ENCODE measurements at places on chromosomes 11 and 22.

DNA sequence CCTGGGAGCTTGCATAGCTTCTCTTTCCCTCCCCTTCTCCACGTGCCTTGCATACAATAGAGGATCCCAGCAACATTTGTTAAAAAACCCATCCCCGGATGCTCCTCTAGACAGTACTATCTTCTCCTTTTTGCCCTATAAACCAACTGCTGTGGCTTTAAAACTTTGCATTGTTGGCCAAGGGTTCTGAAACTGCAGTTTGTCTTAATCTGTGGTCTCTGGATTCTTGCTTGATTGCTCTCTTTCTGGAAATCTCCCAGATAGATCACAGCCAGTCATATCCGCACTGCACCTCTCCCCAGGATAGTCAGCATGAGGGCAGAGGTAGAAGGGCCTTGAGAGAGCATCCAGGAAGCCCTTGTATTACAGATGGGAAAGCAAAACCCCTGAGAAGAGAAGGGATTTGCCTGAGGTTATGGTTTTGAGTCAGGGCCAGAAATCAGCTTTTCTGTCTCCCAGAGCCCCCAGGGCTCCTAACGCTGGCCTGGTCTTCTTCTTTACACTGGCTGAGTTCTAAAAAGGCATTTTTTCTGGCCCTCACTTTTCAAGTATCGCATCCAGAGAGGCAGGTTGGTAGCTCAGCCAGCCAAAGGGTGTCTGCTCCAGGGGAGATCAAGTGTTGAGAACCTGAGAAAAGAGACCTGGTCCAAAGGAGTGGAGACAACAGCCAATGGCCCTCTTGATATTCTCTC is 70.6 kb downstream of the ADM start:
- no peak for DNase-seq

GRCh38 chr22:46390652-46391301 is 55.3 kb downstream of the TRMU start:
- no peak for DNase-seq

DNA sequence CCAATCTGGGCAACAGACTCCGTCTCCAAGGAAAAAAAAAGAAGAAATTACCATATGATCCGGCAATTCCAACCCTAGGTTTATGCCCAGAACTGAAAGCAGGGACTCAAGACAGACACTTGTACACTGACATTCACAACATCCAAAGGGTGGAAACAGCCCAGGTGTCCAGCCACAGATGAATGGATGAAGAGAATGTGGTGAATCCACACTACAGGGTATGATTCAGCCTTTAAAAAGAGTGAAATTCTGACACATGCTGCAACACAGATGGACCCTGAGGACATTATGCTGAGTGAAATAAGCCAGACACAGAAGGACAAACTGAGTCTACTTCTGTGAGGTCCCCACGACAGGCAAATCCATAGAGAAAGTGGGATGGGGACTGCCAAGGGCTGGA is 43.9 kb downstream of the SGSM3 start:
- DNase-seq, result no peak

GRCh38 chr11:9594267-9595046 is 21.0 kb downstream of the WEE1 start:
- DNase-seq, result no peak

GRCh38 chr11:105713696-105714095 is 103.8 kb downstream of the GRIA4 start:
- no peak for DNase-seq

- DNase-seq, result no peak
Observed at GRCh38 chr11:32886180-32886579, 6.4 kb upstream of the QSER1 start.

DNA sequence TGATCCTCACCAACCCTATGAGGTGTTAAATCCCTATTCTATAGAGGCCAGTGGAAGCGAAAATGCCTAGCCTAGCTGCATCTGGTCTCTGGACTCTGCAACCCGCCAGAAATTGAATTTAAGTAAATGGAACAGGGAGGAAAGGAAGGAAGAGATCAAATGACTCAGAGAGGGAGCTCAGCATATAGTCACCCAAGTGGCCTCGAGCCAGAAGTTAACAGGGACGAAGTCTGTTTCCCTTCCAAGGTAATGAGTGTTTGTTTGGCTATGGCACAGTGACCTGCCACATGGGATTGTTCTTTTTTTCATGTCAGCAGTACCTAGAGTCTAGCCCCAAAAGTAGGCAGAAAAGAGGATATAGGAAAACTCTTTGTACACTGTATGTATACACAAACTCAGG is 66.3 kb downstream of the PAK1 start:
- no peak for DNase-seq

DNA sequence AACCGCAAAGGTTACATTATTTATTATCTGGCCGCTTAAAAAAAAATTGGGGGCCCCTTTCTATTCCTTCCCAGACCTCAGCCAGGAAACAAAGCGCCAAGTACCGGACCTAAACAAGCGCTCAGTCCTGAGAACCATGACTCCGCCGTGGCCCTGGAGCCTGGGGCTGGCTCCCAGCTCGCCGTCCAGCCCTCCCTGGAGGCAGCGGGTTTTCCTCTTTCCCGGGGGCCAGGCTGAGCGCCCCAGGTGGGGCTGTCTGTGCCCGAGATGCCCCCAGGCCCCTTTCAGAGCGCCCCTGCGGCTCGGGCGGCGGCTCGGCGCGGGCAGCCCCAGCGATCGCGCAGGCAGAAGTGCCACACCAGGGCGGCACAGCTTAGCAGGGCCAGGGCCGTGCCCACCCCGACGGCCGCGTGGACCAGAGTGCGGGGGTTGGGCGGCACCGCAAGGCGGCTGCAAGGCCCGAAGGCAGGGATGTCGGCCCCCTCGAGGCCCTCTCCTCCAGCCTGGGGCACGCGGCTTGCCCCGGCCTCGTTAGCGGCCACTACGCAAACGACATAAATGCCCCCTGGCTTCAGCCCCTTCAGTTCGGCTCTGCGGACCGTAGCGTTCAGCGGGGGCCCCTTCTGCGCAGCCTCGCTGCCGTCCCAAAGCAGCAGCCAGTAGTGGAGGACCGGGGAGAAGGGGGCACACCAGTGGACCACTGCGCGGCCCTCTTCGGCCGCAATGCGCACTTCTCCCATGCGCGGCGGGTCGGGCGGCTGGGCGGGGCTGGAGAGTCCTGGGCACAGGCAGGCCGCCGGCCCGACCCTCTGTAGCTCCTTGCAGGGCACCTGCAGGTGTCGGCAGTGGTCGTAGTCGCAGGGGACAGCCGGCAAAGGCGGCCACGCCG is 1.6 kb downstream of the LRRN4CL start:
- DNase-seq, result no peak

DNA sequence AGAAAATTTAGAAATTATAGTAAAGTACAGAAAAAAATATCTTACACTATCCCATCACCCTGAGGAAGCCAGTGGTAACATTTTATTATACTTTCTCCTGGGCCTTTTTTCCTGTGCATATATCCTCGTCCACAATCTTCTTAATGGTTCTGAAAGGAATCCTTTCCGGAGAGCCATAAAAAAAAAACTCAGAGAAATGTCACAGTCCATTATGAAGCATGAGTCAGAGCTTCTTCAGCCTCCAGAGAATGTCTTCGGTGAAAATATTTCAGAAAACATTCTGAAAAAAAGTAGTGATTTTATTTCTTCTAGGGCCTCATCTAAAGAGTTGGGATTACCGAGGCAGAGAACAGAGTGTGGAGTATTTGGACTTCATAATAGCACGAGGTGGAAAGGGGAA is 163.4 kb downstream of the INSC start:
- DNase-seq, result no peak

DNA sequence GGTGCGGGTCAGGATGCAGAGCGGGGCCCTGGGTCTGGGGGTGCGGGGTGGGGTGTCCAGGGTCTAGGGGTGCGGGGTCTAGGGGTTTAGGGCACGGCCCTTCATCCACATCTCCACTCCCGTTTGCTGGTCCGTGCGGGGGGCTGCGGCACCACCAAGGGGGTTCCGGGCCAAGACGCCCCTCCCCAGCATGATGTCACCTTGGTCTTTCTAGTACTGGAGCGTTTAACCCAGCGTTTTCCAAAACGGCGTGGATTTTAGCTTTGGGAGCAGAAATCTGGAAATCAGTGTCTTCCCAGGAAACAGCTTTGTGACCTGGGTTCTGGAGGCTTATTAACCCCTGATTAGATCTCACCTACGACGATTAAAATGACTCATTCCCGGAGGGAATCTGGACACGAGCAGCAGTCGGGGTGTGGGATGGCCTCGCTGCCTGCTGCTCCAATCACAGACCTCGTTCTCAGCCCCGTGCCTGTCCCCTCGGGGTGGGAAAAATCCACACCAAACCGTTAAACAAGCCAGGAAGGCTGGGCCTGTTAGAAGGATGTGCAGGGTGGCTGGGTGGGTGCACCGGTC is 759 bp downstream of the AP2A2 start:
- DNase-seq, result peak; percentile 35

DNA sequence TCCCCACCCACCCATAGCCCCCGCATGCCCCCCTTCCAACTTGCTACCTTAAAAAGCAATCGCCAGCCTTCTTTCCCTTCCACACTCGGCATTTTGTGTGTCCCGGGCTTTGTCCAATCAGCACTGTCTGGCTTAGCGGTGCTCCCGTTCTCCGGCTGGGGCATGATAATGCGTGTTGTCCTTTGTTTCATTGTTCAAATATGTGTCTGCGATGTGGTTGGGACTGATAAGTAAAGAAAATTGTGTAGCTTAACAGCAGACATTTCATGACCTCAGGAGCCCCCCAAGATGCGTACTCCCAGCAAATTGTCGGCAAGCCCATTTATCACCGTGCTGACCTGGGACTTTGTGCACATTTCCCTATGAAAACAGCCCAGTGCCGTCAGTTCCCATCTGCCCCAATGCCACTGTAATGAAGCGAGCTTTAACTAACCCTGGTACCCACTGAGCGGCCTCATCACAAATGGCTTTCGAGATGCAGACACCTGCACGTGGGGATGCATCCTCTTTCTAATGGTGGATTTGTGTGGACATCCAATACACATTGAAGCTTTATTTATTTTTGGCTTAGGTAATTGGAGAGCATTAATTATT is 167.0 kb upstream of the E2F8 start:
- no peak for DNase-seq

- no peak for DNase-seq
Observed at GRCh38 chr11:60357771-60358170, 20.6 kb upstream of the MS4A7 start.

DNA sequence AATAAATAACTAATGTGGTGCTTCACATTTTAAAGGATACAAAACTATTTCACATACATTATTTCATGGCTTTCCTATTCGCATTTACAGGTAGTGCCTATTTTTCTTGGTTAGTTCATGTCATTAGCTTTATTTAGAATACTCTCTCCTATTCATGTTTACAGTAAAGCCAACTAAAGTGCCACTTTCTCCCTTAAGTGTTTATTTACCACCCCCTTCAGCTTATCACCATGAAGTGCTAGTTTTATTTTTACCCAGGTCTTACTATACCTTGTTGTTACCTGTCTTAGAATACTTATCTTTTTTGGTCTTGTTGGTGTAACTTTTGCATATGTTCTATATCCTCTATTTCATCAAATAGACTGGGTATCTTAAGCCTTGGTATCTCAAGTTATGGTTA is 715.2 kb upstream of the TENM4 start:
- no peak for DNase-seq

GRCh38 chr11:58621586-58622262 is 741 bp upstream of the CNTF start:
- no peak for DNase-seq

DNA sequence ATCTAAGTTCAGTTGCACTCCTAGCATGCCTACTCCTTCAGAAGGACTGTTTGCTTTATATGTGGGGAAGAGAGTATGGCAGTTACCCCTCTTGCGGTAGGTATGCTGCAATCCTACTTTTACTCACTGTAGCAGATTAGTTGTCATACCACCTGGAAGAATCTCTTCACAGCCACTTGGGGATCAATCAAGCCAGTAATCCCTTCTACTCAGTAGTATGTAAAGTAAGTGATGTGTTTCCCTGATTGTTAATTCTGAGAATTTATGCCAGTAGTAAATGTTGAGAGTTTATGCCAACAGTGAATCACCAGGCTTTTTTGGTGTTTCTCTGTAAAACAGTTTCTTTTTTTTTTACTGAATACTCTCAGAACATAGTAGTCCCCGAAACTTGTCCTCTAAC is 34.4 kb downstream of the PRMT3 start:
- no peak for DNase-seq

DNA sequence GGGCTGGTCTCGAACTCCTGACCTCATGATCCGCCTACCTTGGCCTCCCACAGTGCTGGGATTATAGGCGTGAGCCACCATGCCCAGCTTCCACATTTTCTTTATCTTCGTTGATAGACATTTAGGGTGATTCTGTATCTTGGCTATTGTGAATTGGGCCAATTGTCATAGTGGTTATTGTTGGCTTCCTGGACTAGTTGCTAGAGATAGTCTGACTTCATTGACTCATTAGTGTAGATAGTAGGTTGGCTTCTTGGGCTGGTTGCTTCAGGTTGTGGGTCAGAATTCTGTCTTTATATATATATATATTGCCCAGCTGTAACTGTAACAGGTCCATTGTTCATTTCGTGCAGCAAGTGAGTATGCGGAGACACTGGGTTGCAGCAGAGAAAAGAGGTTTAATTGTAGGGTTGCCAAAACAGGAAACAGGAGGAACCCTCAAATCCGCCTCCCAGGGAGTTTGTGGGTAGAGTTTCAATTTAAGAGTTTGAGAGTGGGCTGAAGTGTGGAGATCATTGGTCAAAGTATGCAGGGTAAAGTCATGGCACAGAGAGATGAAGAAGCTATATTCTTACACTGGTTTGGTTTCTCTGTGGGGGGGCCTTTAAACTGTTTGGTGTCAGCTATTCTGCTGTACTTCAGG is 22.0 kb downstream of the ATG13 start:
- no peak for DNase-seq

- DNase-seq, result no peak
Observed at GRCh38 chr11:45429719-45430118, 143.6 kb upstream of the SYT13 start.

GRCh38 chr11:74037309-74037708 is 28.4 kb upstream of the UCP3 start:
- DNase-seq, result no peak

- DNase-seq, result peak; percentile 7
Observed at GRCh38 chr11:122367809-122368231, 251.8 kb upstream of the BLID start.

- peak; percentile 13 for DNase-seq
Observed at GRCh38 chr11:93936460-93936859, 84.7 kb upstream of the HEPHL1 start.

- no peak for DNase-seq
Observed at GRCh38 chr11:65334696-65335295, 1.1 kb downstream of the DPF2 start.

- DNase-seq, result no peak
Observed at GRCh38 chr11:102849311-102849710, 5.9 kb upstream of the MMP3 start.

DNA sequence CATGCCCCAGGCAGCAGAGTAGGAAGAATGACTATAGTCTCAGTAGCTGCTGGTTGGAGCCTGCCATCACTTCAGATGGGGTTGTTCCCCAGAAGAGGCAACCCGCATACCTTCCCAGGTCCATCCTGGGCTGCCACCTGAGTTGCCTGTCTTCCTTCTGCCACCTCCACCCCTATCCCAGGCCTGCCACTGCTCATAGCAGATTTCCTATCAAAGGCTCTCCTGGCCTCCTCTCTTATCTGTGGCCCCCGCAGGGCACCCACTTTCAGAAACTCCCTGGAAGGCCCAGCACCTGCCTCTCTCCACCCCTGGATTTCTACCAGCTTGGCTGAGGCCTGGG is 649 bp upstream of the NR1H3 start:
- no peak for DNase-seq

- DNase-seq, result no peak
Observed at GRCh38 chr11:125463590-125464269, 32.3 kb downstream of the FEZ1 start.

Data from nephron progenitor cell (in vitro differentiated cells).